ENCODE measurements at places on chromosomes 6 and 20.

DNA sequence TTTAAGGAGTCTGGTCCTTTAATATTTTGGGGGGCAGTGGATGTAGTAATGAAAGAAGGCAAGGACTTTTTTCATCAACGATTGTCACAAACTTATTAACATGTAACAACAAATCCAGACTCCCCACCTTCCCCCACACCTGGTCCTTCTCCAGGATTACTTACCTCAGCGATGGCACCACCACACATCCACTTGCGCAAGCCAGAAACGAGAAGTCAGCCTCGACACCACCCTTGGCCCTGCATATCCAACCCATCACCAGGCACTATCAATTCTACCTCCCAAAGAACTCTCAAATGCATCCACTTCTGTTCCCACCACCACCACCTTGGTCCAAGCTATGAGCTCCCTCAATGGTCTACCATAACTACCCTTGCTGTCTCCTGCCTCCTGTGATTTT, 6.6 kb downstream of the EZR start:
- DNase-seq, result no peak

- no peak for DNase-seq
These were observed 25.3 kb upstream of the NRSN1 start for GRCh38 chr6:24100770-24101155.

- no peak for DNase-seq
These were observed 49.3 kb downstream of the TBC1D7 start for GRCh38 chr6:13278991-13279390.

GRCh38 chr6:2625581-2625980, 125.1 kb downstream of the MYLK4 start:
- no peak for DNase-seq

GRCh38 chr6:39614393-39614950, 110.7 kb downstream of the KIF6 start:
- no peak for DNase-seq

DNA sequence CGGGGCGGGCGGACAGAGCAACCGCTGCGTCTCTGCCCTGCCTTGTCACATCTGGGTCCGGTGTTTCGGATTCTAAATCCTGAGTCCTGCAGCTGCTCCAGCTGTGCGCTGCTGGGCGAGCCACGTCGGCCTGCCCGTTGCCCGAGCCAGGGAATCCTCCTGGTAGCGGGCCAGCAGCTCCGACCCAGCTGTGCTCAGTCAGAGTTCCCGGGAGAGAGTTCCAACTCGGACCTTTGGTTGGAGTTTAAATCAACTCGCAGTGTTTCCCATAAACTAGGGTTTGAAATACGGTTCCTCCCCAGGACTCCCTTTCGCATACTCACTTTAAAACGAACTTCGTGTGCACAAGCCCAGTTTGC, 315 bp upstream of the PDE10A start:
- DNase-seq, result no peak

DNA sequence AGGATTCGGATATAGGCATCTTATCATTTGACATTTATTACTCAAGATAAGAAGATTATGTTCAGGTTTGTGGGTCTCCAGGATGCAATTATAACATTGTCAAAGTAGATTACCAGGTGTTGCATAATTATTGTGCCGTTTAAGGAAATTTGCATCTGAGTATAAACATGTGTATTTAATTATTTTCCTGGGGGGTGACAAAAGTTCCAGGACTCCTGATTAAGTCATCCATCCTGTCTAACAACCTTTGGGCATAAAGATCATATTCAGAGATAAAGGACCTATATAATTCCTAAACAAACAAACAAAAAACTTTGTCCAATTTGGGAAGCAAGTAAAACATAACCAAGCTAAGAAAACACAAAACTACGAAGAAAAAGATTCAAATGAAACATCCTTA, 3.3 kb upstream of the PPP1R14C start:
- no peak for DNase-seq

GRCh38 chr6:147099974-147100373, 104.2 kb upstream of the STXBP5 start:
- no peak for DNase-seq

GRCh38 chr6:130259140-130259539, 36.4 kb upstream of the SAMD3 start:
- DNase-seq, result no peak

DNA sequence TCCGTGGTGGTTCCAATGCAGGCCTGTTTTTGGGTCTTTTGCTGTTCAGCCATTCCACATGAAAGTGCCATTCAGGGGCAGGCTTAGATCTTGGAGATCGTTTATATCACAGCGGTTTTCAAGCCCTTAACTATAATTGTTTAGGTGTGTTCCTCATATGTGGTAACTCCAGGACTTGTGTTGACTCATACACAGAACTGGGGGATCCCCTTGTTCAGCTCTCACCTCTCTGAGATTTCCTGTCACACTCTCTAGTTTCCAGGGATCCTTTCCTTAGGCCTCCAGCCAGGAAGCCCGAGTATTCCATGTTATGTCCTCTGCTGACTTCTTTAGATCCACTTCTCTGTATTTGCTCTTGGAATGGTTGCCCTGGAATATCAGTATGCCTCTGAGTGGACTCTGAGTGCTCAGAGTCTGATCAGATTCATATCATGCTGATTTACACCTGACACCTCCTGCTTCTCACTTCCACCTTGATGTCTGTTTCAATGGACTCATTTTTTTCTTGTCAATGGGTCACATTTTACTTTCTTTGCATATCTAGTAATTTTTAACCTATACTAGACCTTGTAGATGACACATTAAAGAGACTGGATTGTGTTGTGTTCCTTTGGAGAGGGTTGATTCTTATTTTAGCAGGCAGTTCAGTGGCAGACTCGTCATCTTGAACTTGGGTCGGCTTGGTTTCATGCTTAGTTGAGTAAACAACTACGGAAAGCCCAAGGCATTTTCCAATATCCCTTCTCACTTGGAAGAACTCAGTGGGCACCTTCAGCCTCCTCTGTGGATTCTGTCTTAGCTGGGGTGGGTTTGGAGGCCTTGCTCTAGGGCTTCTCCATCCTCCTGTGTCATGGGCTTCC, 13.1 kb downstream of the NTSR1 start:
- DNase-seq, result no peak

- DNase-seq, result no peak
These were observed 339.3 kb downstream of the ZFAND3 start for GRCh38 chr6:38158762-38159350.

DNA sequence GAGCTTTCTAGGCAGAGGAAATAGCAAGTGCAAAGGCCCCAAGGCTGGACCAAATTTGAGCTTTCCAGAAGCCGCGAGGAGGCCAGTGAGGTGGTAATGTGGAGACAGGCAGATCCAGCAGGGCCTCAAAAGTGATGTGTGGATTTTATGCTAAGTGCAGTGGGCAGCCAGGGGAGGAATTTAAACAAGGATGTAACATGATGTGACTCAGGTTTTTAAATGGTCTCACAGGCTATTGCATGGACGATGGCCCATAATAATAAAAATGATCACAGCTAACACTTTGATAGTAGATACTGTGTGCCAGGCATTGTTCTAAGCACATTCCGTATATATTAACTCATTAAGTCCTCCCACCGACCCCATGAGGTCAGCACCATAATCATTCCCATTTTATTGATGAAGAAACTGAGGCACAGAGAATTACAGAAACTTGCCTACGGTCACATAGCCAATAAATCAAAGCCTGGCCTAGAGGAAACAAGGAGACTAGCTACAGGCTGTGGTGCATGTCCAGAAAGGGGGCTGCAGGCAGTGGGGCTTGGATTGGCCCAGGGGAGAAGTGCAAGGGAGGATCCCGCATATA, 18.0 kb upstream of the PREX1 start:
- DNase-seq, result no peak

- no peak for DNase-seq
These were observed 26.0 kb upstream of the CRIP3 start for GRCh38 chr6:43334466-43335095.

DNA sequence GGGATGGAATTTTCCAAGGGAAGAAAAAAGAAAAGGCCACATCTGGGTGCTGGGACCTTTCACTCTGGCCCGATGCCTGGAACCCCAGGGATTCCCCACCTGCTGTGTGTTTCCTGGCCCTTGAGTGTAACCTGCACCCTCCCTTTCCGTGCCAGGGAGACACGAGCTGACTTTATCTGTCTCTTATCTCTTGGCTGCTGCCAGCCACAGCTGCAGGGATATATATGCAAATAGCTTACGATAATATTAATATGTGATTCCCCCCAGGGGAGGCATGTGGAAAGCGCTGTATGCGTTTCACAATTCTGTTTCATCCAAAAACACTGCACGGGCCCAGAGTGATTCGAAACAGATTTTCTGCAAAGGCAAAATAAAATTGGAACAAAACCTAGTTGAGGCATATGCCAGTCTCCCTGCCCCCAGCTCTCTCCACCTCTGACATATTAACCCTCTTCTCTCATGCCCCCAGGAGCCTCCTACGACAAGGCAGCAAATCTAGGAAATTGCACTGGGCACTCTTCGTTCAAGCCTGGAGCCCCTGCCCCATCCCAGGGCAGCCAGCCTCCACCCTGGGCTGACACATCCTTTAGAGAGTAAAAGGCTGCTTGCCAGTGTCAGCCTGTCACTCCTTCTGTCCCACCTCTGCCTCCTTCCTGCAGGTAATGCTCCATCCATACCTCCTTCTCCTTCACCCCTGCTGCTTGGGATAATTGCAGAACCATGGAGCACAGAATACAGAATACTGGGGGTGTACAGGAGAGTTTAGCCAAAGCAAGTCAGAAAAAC, 1.3 kb downstream of the RIPOR3 start:
- no peak for DNase-seq

DNA sequence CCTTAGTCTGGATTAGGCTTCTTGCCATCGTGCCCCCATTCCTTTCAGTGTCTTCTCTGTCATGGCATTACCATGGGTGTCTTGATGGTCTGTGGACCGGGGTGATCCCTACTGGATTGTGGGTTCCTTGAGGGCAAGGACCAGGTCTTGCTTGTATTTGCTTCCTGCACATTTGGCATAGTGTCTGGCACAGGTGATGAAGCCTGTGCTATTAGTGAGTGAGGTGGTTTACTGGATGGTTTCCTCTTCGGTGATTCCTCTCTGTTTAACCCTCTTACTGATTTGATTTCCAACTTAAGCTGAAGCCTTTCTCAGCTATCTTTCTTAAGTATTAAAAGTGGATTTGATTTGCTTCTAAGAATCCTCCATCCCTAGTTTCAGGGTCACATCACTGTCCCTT, 162.3 kb downstream of the GRM1 start:
- DNase-seq, result no peak

- no peak for DNase-seq
These were observed 744 bp downstream of the STAU1 start for GRCh38 chr20:49187330-49187850.

GRCh38 chr6:150619275-150619674, 19.6 kb downstream of the PLEKHG1 start:
- DNase-seq, result no peak

GRCh38 chr6:33428224-33428965, 8.5 kb downstream of the SYNGAP1 start:
- no peak for DNase-seq

GRCh38 chr6:28841290-28841689, 82.5 kb downstream of the TRIM27 start:
- DNase-seq, result no peak

Measured in dorsolateral prefrontal cortex (tissue), 122 donors.